ENCODE measurements at places on chromosomes 2 and 18.

DNA sequence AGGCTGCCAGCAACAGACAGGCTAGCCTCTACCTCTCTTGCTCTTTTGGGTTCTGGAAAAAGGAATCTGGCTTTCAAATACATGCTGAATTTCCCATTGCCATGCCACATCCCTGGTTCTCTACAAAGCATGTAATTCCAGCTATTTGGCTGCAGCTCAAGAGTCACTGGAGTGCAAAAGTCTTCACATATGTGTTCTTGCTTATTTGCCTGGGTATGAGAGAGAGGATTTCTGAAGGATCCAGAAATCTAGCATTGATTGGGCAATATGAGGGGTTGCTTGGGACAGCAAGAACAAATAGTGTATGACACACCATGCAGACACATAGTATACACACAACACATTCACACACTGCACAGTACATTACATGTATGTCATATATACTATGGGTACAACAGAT, 30.7 kb upstream of the LGALSL start:
- no peak for DNase-seq

DNA sequence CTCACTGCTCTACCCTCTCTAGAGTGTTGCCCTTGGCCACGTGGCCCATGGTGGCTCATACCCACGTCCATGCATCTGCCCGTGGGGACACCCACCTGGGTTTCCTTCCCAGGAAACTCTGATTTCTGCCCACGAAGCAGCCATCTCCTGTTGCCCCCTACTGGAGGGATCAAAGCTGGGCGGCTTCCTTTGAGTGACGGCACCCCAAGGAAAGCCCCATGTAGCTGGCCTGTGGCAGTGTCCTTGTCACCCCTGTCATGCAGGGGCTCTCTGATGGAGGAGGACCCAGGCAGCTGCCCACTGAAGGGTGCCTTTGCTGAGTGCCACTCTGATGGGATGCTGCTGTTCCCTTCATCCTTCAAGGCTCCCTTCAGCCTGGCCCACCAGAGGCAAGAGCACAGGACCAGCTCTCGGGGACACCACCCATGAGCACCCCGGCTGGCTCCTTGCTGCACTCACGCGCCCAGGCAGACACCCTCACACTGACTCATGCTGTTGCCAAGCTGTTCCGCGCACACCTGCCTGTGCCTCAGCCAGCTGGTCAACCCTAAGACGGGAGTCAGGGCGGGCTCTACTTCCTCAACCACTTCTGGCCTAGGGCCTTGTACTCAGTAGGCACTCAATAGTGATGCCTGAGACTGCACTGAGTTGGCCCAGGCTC, 101.1 kb downstream of the CTIF start:
- DNase-seq = no peak

GRCh38 chr2:96554293-96555145, 18.0 kb downstream of the ARID5A start:
- DNase-seq = no peak

DNA sequence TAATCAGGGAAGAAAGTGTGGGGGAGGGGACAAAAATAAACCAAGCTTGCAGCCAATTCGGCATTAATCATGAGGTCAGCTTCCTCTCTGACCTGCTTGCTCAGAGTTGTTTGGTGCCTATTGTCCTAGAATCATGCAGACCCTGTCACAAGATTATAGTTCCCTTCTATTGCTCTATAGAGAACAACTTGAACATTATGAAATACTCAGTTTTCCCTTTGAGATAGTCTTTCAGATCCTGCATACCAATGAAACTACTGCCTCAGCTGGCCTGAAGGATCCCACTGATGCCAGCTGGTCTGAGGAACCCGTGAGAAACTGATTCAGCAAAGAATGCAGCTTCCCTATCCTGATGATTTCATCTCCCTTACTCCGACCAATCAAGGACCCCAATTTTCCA, 955 bp upstream of the BBS5 start:
- no peak for DNase-seq

DNA sequence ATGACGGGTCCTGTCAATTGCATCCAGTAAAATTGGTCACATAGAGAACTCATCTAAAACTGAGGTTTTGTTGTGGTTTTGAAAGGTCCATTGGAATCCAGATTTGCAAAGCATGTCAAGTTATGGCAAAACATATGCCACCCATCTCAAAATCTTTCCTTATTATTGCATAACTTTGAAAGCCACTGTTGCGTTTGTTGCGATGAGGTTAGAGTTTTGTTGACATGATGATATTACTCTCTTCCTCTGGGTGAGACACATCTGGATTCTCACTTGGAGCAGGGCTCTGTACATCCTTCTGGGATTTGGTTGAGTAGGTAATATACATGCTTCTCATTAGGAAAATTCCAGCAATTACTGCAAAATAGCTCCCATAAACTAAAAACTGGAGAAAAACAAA, 20.6 kb downstream of the SCYGR5 start:
- no peak for DNase-seq

DNA sequence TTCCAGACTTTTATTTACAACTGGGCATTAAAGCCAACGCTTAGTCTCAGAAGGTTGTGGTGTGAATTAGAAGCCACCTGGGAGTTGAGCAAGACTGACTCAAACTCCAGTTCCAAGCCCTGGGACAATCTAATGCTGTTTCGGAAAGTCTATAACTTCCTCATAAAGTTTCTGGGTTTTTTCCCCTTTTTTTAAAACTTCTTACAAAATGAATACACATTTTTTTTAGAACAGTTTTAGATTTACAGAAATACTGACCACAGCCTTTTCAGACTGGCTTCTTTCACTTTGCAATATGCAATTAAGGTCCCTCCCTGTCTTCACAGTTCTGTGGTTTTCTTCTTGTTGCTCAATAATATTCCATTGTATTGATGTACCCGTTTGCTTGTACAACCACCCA, 115.9 kb upstream of the TWIST2 start:
- DNase-seq = no peak

- DNase-seq = peak; percentile 61
Observed at GRCh38 chr2:219294356-219295351, 14.5 kb downstream of the PTPRN start.

DNA sequence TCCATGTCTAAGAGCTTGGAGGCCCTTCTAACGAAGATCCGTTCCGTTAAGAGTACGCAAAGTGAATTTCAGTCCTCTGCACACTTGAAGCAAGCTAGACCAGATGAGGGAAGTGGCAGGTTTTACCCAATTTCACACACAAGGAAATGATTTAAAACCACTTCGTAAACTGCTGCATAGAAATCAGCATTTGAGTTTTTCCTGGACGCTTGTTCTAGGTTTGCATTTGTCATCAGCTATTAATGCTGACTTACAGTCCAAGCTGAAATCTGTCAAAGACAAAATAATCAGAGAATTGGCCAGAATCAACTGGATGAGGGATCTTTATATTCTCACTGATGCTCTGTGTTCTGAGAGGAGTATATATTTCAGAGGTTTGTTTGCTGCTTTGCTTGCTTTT, 117.6 kb upstream of the RASGRP3 start:
- no peak for DNase-seq

- no peak for DNase-seq
Observed at GRCh38 chr18:45755934-45756333, 32.0 kb downstream of the SLC14A1 start.

DNA sequence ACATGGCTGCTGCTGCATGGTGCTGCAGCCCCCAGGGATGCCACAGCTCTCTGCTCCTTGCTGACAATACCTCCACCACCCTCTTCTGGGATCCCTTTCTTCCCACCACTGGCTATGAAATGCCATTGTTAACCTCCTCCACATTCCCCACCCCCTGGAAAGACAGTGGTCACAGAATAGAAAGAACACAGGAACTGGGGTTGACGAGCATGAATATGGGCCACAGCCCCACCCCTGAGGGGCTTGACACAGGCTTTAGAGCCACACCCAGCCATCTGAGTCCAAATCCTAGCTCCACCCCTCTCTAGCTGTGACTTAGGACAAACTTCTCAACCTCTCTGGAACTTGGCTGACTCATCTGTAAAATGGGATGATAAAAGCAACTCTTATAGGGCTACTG, 47.3 kb downstream of the TMEM163 start:
- no peak for DNase-seq

DNA sequence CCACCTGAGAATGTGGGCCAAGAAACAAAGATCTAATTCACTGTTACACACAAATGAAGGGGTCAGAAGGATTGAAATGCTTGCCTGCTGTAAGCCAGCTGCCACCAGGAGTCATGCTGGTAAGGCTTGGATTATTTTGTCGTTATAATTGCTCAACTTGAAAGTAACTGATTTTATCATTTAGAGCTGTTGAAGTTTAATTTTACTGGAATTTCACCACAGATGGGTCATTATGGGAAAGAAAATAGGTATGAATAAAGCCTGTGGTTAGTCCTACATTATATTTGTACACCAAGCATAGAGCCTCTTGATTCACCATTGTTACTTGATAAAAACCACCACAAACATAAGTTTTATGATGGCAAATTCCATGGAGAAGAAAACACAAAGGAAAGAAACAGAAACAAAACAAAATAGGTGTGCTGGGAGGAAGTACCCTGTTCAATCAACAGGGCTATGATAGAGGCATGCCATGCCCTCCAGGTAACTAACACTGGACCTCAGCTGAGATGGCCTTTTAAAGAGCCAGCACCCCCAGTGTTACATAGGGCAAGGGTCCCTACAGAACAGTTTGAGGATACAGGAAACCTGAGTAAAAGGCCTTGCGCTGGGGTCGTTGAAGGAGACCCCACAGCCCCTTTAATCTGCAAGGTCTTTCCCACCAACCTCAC, 3.0 kb downstream of the CLEC4F start:
- DNase-seq = no peak

DNA sequence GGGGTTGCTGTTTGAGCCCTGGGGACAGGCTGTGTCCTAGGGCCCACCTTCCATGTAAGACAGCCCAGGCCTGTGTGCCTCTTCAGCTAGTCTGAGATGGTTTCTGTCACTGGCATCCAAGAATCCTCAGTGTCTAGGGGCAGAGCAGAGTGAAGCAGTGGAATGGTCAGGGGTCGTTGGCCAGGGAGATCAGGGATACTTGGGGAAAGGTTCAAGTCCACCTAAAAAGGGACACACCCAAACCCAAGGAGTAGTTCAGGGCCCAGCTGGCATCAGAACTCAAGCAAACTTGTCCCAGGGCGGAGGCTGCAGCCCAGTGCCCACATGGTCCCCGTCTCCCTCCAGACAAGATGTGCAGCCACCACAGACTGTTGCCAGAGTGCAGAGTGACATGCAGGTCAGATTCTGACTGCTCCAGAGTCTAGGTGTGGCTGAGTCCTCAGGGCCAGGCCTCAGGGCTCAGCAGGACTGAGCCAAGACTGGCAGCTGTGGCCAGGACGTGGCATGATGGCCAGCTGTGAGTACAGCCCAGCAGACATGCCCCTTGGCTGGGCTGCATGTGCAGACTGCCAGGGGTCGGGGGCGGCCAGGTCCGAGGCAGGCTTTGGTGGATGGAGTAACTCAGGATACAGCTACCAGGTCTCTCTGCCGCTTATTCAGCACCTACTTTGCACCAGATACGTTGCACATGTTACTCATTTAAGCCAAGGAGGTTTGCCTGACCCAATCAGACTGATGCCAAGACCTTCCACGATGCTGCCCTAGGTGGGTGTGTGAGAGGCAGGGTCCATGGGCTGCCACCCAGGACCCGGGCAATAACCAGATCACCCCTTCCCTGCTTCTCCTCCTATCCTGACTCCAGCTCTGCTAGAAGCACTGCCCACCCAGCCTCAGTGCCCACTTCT, 146.6 kb downstream of the SMAD7 start:
- DNase-seq = no peak

DNA sequence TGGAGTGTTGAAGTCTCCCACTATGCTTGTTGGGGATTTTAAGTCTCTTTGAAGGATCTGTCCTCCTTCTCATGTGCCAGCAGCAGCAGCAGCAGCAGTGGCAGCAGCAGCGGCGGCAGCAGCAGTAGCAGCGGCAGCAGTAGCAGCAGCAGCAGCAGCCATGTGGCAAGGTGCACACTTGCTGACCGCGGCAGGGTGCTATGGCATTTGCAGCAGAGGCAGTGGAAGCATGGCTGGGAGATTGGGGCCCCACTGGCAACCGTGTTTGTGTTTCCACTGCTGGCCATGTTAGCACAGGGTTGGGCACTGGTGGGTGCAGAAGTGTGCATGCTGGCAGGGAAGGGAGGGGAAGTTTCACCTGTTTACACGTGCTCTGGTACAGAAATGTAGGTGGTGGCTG, 280.1 kb downstream of the NUP35 start:
- DNase-seq = no peak

- DNase-seq = no peak
Observed at GRCh38 chr2:48170281-48170680, 264.0 kb upstream of the FBXO11 start.

GRCh38 chr2:80459028-80459427, 154.5 kb upstream of the LRRTM1 start:
- no peak for DNase-seq

- DNase-seq = no peak
Observed at GRCh38 chr2:41948397-41948763, 99.4 kb upstream of the PKDCC start.

- no peak for DNase-seq
Observed at GRCh38 chr2:23029111-23029510, 355.9 kb upstream of the KLHL29 start.

- no peak for DNase-seq
Observed at GRCh38 chr2:1744446-1745170, at the start of gene PXDN. Gene PXDN, minus strand, starts transcription at chr2:1744515. Its CDS starts 60 bp downstream, at chr2:1744455.

GRCh38 chr18:47898696-47899095, 31.8 kb downstream of the SMAD2 start:
- DNase-seq = no peak

- no peak for DNase-seq
Observed at GRCh38 chr2:75787532-75788132, 76.9 kb upstream of the GCFC2 start.

DNA sequence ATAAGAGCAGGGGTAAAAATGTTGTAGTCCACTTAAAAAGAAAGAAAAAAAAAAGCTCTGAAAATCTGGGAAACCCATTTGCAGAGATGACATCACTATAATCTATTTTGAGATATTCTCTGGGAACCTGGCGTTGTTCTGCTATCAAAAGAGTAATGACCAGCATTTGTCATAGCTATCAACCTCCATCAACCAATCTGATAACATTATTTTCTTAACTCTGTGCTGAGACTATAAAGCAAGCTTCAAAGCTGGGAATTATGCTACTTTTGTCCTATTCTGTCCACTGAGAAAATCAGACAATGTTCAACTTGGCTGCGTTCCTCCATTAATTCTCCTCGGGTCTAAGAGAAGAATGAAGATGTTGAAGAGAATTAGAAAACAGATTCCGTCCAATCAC, 107.5 kb downstream of the STK39 start:
- DNase-seq = no peak

DNA sequence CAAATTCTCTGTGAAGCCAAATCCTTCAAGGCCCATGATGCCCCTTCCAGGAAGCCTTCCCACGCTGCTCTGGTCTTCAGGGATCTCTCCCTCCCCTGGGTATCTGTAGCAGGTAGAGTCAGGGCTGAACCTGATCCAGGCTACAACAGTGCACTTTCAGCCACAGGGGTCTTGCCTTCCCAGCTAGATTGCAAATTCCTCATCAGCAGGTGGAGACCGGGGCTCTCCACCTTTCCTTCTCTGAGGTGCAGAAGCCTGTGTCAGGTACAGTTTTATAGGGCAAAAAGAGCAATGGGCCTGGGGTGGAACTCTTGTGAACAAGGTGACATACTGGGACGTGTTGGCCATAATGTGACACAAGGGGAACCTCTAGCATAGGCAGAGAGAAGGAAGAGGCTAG, 312.9 kb downstream of the MYCN start:
- DNase-seq = no peak

Data from NCI-H187 (cell line).